Omental fat pad (tissue), 4 donors: ENCODE measurements at places on chromosomes 6 and 20. TPM values are rescaled to one million over a fixed set of nuclear protein-coding genes. Genes with fewer than 3 reads are reported as not detected.
A peak's percentile ranks its signal among the peaks of the same experiment; 100 is the strongest.

The KCNG1 gene
- 1.4 TPM for total RNA-seq

The ZFAND3 gene
- total RNA-seq, result 43.2 TPM

The ANKRD66 gene
- not detected for total RNA-seq

- DNase-seq, result no peak
Measured at GRCh38 chr20:33828967-33829560, 17.9 kb downstream of the CHMP4B start.

DNA sequence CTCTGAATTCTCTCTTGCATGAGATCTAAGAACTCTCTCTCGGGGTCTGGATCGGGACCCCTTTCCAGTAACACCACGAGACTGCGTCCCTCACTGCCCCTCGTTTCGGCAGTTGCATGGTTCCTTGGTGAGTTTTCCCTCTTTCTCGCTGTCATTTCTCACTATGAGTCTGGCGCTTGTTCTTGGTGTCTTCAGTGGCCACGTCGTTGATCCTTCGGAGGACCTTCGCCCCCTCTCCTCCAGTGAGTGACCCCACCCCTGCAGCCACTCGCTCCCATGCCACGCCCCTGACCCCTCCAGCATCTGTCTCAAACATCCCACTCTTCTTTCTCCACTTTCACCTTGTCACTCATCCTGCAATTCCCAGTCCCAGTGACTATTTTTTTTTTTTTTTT, 23.0 kb downstream of the SYNJ2 start:
- no peak for DNase-seq

GRCh38 chr20:1964659-1965405, 29.0 kb downstream of the PDYN start:
- no peak for DNase-seq

DNA sequence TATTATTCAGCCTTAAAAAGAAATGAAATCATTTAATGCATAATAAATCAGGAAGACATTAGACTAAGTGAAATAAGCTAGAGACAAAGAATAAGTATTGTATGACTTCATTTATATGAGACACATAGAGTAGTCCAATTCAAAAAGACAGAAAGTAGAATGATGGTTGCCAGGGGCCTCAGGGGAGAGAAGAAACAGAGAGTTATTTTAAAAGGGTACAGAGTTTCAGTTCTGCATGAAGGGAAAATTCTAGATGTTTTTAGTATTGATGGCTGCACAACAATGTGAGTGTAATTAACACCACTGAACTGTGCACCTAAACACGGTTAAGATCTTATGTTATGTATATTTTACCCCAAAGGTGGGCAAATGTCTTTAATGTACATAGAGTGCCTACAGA, 1407.9 kb upstream of the MAP3K7 start:
- DNase-seq, result no peak

DNA sequence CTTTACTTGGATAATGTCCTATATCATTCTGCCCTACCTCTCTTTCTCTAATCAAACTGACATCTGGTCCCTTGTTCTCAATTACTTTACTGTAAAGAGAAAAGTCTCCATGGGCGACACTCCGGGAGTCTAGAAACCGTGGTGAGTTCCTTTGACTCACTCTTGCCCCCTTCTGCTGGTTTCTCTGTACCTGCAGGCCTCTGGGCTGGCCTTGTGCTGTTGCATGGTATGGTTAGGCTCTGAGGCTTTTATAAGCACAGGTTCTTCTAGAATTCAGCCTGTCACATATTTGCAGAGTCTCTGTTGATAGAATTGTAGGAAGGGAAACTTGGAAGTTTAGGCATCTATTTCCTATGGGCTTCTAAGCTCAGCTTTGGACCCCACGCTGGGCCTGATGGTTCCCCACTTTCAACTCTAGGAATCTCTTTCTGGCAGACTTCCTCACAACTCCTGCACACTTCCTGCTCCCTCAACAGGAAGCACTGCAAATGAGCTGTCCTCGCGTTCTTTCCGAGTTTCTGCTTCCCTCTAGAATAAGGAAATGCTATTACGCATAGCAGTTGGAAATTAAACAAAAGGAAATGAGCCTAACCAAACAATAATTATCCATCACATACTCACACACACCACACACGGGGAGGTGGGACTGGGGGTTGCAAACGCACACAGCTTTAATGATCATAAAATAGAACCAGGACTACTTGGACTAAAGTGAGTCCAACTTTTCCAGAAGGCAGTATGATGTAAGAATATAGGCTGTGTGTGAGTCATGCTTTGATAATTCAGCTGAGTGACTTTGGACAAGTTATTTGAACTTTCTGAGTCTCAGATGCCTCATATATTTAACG, 683.3 kb downstream of the QKI start:
- DNase-seq, result no peak

GRCh38 chr20:11687546-11688292, 230.0 kb upstream of the BTBD3 start:
- no peak for DNase-seq

GRCh38 chr6:140203661-140204147, 829.3 kb upstream of the CITED2 start:
- no peak for DNase-seq

DNA sequence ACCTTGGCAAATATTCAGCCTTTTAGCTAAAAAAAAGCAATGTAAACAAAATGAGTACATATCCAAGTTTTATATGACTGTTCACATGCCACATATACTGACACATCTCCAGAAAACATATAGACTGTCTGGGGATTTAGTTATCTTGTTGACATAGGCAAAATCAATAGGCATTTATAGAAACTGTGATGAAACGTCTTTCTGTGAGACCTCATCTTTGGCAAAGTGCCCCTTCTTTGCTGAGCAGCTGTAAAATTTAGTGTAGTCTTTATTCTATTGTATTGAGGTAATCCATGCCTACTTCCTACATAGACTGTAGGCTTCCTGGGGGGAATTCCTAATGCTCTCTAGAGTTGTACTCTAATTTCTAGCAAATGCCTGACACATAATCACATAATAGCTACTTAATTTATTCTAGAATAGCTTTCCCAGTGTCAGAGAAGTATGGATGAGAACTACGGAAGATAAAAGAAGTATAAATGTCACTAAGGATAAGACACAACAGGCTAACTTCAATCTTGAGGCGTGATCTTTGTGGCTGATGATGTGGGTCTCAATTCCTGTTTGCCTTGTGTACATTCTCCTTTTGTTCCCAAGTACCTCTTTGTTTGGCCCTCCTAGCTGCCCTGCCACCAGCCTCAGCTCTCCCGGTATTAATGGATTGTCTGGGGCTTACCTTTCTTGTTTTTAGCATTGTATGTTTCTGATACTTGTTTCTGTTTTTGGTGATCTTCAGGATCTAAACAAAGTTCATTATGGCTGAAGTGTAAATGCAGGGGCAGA, 30.6 kb downstream of the PTCHD4 start:
- no peak for DNase-seq

DNA sequence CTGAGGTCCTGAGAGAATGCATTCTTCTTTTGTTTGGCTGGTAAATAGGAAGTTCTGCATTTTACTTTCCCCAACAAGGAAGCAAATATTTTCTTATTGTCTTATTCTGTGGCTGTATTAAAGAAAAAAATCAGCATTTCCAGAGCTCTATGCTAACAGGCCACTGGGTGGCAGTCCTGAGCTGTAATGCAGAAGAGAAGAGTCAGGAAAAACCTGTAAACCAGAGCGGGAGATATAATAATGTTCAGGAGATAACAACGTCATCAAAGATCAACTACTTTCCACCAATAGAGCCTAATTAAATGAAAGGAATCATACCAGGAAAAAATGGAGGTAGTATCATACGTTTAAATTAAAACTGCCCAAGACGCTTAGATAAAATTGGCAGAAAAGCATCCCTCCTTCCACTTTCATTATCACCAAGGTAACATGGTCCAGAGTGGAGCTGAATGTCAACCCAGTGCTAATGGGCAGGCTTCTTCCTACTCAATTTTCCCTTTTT, 55.6 kb upstream of the CARMIL1 start:
- DNase-seq, result peak; percentile 62

GRCh38 chr6:15922510-15923250, 206.2 kb upstream of the MYLIP start:
- DNase-seq, result no peak

DNA sequence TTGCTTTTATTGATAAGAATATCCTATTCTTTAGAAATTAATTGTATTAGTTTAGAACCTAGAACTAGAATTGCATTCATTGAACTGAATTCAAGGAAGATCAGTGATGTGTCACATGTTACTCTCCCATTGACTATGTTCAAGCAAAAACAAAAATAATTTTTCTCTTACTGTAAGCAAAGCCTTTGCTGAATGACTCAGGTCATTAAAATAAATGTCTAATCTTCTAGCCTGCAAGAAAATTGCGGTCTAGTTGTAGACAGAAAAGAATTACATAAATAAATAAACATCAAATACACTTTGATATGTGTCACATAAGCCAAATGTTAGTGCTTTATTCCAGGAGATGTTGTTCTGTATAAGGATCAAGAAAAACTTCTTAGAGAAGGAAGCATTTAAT, 387.9 kb downstream of the ADGRB3 start:
- DNase-seq, result no peak
